ENCODE measurements at places on chromosomes 12 and 14.

DNA sequence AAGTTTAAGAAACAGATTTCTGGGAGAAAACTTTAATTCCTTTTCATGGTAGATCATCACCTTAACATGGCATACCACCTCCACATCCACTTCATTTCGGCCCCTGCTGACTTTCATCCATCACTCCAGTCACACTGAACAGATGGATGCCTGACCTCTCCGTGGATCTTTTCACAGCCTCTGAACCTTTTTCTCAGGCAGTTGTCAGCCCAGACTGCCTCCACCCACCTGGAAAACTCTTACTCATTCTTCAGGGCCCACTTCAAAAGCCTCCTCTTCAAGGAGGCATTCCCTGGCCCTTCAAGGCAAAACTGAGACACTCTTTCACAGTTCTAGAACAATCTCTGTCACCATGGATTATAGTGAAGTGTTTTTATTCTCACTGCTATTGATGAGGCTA lies 52.9 kb downstream of the GXYLT1 start:
- no peak for DNase-seq

DNA sequence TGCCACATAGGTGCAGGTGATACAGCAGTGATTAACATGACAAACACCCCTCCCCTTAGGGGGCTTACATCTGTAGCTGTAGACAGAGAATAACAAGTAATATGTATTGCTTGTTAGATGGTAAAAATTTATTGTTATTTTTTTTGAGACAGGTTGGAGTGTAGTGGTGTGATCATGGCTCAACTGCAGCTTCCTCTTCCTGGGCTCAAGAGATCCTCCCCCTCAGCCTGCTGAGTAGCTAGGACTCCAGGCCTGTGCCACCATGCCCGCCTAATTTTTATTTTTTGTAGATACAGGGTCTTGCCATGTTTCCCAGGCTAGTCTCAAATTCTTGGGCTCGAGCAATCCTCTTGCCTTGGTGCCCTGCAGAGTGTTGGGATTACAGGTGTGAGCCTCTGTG lies 19.8 kb downstream of the DIP2B start:
- DNase-seq = no peak

- DNase-seq = no peak
These were observed 96.8 kb downstream of the OSBPL8 start for GRCh38 chr12:76462668-76463224.

GRCh38 chr12:5276327-5276880 lies 155.5 kb upstream of the NTF3 start:
- DNase-seq = no peak

DNA sequence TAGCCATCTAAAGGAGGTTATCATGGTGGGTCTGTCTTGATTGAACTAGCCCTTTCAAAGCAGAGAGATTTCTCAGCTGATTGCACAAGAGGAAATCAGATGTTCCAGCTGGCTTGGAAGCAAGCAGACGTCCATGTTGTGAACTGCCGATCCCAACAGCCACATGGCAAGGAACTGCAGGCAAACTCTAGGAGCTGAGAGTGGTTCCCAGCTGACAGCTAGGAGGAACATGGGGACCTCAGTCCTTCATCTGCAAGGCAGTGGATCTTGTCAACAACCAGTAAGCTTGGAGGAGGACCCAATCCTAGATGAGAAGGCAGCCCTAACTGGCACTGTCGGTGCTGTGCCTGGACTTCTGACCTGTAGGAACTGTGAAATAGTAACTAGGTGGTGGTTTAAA lies 7.7 kb downstream of the ACVR1B start:
- no peak for DNase-seq

GRCh38 chr12:131783915-131784541 lies 44.2 kb upstream of the MMP17 start:
- no peak for DNase-seq

DNA sequence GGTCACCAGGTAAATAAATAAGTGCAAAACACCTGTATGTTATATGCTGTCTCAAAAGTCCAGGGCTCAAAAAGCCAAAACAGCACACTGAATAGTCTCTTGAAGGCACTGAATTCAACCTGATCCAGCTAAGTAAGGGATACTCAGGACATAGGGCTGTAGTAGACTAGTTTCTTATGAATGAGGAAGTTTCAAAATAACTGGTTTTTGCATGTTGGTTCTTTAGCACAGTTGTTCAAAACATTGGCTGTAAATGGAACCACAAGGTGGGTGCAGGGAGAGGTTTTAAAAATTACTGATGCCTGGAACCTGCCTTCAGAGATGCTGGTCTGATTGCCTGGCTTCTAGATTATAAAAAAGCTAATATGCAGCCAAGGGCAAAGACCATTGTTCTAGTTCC lies 34.1 kb downstream of the NDUFA12 start:
- DNase-seq = no peak

DNA sequence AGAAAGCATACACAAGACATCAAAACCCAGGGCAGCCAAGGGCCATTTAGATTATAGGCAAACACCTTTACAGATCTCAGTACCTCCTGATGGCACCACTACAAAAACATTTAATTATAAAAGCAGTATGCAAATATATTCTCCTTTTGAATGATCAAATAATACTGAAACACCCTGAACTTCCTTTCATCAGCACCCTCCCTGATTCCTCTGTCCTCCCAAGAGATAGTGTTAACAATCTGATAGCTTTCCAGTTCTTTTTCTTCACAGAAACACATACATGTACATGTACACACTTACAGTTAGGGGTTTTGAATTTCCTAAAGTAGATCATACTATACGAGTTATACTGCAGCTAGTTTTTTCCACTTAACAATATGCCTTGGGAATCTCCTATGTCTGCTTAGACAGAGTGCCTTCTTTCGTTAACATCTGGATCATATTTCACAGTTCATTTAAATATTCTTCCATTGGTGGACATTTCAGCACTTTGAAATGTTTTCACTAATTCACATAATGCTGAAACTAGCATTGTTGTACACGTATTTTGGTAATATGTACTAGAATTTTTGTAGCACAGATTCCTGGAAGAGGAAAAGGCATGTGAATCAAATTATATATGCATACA lies 35.2 kb downstream of the TDG start:
- no peak for DNase-seq

GRCh38 chr12:109766251-109766778 lies 52.7 kb downstream of the FAM222A start:
- no peak for DNase-seq

DNA sequence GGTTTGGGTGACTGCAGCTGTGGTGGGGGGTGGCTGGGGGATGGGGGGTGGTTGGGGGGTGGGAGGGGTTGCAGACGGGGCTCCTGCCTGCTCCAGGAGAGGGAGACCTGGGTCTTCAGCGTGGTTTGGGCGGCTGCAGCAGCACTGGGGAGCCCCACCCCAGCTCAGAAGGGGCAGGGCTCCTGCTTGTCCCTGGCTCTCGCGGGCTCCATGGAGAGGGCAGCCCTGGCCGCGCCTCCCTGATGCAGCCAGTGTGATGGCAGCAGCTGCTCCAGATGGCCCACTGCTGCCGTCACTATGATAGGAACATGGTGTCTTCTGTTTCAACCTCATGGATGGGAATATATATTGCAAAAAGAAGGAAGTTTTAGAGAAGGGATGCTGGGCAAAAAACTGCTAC lies 22.9 kb downstream of the TRHDE start:
- peak; percentile 6 for DNase-seq

DNA sequence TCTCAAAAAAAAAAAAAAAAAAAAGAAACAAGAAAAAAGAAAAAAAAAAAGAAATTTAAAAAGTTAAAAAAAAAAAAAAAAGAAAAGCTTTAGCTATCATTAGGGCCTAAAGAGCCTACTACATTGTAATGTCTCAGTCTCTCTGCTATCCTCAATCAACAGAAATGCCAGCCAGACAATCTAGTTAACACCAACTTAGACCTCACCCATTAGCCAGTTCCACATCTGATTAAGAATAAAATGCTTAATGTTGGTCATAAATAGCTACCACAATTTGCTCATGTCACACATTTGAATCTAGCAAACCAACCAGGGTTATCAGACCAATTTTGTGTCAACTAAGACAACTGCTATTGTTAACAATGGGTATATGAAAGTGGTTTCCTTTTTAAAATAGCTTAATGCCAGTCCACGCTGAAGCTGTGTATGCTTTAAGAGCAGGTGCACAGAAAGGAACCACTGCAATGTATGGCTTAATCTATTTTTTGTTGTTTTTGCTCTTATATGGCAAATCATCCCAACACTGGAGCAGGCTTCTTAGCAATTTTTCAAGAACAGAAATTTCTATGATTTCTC lies 45.5 kb upstream of the SELPLG start:
- no peak for DNase-seq

DNA sequence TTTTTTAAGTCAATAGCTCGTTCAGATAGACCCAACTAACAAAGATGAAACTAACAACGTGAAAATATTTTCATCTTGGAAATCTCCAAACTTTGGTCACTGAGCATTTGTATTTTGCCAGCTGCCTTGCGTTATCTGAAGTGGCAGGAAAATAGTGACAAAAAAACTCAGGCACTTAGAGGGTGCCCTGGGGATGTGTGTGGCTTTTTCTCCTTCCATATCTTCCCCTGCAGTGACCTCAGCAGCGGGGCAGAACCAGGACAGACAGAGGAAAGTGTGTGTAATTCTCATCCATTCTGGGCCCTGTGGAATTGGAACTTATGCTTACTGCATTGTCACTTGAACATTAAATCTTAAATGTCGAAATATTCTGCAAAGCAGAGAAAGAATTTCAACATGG lies 152.0 kb downstream of the BCAT1 start:
- no peak for DNase-seq

DNA sequence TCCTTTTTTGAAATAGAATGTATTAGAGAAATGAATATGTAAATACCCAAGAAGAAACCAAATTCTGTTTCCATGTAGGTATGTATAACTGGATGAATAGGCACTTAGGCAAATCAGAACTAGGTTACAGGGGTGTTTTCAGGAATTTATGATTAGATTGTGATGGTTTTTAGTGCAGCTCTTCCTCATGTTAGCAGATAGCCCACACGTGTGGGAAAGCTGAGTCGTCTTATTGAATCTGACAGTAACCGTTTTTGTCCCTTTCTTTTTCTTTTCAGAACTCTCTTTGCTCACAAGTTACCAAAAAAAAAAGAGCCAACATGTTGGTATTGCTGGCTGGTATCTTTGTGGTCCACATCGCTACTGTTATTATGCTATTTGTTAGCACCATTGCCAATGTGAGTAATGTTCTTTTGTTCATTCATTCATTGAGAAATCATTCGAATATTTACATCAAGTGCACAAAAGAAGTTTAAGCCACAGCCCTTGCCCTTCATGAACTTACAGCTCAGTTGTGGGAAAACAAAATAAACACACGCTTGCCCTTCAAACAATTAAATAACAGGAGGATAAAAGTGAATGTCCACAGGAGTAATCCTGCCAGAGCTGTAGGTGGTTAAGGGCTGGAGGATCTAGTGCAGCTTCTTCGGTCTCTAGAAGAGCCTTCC lies 14.8 kb downstream of the EMP1 start:
- DNase-seq = no peak

DNA sequence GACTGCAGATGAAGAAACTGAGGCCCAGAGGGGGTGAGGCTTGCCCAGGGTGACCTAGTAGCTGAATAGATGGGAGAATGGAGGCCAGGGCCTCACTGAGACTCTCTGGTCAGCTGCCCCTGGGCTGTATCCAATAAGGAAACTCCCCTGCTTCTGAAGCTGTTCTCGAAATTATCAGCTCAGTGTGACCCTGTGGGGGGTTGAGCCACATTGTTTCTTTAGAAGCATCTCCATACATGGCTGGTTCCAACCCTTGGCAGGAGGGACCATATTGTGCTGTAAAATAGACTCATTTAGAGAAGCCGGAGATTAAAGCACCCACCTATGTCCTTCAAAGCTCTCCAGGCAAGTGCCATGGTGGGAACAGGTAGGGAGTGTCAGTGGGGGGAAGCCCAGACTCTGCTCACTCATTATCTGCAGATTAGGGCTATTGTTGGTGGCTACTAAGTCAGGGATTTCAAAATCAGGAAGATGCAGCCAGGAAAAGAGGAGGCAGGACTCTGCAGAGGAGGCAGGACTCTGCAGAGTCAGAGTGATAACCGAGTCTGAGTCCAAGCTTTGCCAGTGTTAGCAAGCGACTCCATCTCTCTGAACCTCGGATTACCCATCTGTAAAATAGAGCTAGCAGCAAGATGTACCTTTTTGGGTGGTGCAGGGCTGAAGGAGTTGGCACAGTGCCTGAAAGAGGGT lies 3.5 kb downstream of the SERPINA5 start:
- no peak for DNase-seq

- DNase-seq = peak; percentile 47
These were observed 585 bp upstream of the DYRK2 start for GRCh38 chr12:67647799-67648520.

GRCh38 chr14:96670391-96670790 lies 126.8 kb upstream of the VRK1 start:
- no peak for DNase-seq

DNA sequence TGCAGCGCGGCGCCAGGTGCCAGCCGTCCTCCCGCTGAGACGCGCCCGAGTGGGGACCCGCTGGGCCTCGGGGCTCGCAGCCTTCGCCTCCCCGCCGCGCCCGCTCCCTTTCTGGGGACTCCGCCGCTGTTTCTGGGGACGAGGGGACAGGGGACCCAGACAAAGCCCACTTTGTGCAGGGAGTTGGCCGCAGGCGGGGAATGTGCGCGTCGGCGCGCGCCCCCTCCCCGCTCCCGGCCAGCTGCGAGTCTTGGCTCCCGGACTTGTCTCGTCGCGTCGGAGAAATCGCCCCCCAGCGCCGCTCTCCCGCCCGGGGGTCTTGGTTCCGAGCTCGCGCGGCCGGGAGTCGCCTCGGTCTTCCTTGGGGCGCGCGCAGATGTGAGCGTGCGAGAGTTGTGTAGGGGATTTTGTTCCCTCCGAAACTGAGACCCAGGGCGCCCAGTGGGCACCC lies 717 bp downstream of the VASH1 start:
- no peak for DNase-seq

DNA sequence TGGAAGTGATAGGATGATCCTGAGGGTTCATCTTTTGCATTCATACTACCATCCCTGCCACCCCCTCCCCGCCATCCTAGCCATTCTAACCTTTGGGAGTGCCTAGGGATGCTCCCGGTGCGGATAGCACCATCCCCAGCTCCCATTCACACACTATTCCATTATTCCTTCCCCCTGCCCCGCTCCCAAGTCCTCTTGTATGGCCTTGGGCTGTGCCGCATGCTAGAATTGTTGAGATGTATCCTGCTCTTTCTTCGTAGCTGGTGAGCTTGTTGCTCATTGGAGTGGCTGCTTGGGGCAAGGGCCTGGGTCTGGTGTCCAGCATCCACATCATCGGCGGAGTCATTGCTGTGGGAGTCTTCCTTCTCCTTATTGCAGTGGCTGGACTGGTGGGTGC lies 644 bp downstream of the TSPAN31 start:
- no peak for DNase-seq

DNA sequence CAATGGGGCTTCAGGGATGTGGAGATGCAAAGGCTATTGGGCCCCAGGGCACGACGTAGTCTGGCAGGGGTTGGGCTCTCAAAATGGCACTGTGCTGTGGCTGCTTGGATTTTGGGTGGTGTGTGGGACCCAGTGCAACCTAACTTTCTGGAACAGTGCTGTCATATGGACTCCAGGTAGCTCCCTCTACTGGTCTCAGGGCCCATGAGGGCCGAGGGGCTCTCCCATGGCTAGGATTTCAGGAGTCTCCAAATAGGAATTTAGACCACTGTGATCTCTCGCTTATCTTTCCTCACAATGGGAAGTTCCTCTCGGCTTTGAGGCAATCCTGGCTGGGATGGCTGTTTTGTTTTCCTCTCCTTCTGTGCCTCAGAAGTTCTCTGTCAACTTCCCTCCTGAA lies 68.2 kb upstream of the MUCL1 start:
- no peak for DNase-seq

- DNase-seq = no peak
These were observed 48.8 kb upstream of the CORO1C start for GRCh38 chr12:108779998-108780688.
